ENCODE measurements at places on chromosomes 13 and 19.
A peak's percentile ranks its signal among the peaks of the same experiment; 100 is the strongest.

DNA sequence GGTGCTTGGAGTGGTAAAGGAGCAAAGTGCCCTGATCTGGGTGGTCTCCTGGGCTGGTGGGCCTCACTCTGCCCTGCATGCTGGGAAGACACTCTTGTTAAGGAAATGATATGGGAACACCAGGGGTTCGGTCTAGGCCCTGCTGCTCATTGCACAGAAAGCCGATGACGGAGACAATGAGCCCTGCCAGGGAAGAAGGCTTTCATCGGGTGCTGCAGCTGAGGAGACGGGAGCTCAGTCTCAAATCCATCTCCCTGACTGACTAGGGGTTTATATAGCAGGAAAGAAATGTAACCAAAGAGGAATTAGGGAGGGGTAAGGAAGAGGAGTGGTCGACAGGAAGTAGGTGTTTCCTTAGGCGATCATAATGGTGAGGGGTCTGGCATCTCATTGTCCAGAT lies 253.4 kb downstream of the TEX29 start:
- no peak for DNase-seq

- DNase-seq, result no peak
These were observed 2.6 kb downstream of the BBC3 start for GRCh38 chr19:47228168-47228936.

GRCh38 chr13:42750794-42751193 lies 30.6 kb upstream of the FAM216B start:
- DNase-seq, result no peak

DNA sequence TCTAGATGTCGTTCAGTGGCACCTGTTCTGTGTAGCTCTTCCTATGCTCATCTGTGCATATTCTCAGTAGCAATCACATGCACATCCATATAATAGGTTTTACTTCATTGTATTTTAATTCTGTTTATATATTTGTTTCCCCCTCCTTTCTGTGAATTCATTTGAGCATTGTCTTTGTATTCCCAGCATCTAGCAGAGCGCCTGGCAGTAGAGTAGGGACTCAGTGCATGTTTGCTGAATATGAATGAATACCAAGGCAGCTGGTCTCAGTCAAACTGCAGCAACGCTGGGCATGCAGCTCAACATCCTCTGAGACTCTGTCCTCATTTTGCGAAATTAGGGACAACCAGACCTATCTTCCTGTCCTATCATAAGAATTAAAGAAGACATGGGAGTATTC lies 330.1 kb downstream of the SPRY2 start:
- DNase-seq, result no peak

- no peak for DNase-seq
These were observed 79.6 kb downstream of the TEX26 start for GRCh38 chr13:31011901-31012654.

GRCh38 chr13:30866677-30867076 lies 39.4 kb upstream of the MEDAG start:
- no peak for DNase-seq

GRCh38 chr19:3857449-3858003 lies 11.3 kb downstream of the ZFR2 start:
- no peak for DNase-seq

DNA sequence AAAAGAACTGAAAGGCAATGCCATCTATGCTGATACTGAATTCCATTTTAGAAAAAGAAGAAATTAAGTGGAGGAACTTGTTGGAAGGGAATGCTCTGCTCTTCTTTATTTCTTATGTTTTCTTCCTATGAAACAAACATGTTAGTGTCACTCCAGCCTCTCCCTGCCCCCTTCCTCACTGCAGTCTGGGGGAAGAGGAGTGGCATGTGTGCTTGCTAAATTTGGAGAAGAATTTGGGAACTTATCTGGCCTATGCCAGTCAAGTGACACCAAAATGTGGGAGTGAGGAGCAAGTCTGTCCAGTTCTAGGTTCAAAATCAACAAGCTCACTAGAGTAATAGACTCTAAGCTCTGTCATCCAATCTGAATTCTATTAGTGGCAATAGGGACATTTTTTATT lies 214.6 kb downstream of the RBM26 start:
- no peak for DNase-seq

GRCh38 chr13:32001154-32001768 lies 30.3 kb upstream of the FRY start:
- DNase-seq, result peak; percentile 46

- peak; percentile 37 for DNase-seq
These were observed at the start of gene NAT14 for GRCh38 chr19:55484593-55485438. Gene NAT14, plus strand, starts transcription at chr19:55485188. Its CDS starts 521 bp downstream, at chr19:55485709.

DNA sequence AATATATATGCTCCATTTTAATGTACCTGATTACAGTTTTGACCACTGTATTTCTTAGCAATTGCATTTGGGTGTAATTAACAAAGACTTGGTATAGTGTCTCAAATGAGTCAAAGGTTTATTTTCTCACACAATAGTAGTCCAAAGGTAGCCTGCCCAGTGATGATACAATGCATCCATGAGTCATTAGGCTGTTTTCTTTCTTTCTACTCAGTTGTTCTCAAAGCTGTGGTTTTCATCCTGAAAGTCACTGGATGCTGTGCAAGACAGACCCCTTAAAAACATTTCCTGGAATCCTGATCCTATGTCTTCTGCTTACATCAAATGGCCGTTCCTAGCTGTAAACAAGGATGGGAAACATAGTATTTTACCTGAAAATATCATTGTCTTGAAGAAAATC lies 651.2 kb upstream of the MIR17HG start:
- DNase-seq, result peak; percentile 57

DNA sequence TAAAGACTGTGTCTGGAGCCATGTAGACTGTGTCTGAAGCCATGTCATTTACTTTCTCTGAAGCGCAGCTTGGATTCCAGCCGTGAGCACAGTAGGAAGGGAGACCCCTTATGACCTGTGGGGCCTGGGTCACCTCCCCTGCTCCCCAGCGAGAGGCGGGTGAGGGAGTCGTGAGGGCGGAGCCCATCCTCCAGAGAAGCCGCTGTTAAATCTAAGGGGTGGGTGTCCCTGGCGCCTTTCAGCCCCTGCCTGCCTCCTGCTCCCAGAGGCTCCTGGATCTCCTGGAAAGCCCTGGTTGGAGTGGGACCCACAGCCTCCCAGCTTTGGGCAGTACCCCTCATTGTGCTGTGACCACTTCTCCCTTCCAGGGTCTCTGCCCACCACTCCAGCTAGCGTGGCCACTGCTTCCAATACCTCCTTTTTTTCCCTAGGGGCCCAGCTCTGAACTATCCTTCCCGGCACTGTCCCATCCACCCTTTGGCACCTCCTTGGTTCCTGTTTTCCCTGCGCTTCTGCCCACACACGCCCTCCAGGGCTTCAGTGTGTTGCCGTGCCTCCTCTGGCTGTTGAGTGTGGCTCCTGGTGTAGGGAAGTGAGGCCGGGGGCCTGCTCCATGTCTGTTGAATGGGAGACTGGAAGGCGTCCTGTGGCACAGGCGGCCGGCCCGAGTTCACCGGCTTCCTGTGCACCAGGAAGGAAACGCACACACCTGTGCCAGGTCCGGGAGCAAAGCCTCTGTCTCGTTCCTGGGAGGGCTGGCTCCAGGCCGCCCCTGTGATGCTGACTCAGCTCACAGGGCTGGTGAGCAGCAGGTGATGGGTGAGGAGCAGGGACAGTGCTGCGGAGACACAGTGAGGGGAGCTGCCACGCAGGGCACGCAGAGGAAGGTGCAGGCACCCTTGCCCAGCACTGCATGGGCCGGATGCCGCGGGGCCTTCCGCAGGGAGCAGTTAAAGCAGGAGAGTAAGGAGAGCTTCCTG lies 29.4 kb downstream of the ATP4B start:
- no peak for DNase-seq

DNA sequence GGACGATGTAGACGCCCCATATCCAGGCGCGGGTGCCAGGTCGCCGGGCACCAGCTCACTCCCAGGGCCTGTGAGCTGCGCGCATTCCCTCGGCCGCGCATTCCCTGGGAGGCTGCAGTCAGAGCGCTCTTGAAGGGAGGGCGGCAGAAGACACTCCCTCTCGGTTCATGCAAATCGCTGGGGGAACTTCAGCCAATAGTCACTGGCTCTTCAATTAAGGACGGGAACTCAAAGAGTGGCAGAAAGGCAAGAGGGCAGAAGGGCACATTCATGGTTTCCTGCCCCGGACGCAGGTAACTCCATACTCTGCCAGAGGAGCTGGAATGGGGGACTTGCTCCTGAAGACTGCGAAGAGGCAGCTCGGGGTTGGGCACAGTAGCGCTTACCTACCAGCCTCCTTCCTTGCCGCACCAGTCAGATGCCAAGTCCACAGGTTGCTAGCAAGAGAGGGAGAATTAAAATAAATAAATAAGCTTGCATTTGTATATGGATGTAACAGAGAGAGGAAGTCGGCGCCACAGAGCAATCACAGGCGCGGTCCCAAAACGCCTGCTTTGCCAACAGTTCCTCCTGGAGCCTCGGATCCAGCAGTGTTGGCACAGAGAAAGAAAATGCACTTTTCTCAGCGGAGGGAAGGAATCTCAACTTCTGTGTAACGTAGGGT lies 459 bp downstream of the PCDH20 start:
- DNase-seq, result peak; percentile 78

GRCh38 chr19:46251416-46251815 lies 21.9 kb downstream of the IGFL1 start:
- DNase-seq, result no peak

- no peak for DNase-seq
These were observed 118.9 kb upstream of the UBL3 start for GRCh38 chr13:29969286-29969685.

GRCh38 chr13:95937714-95938320 lies 115.4 kb downstream of the UGGT2 start:
- no peak for DNase-seq

DNA sequence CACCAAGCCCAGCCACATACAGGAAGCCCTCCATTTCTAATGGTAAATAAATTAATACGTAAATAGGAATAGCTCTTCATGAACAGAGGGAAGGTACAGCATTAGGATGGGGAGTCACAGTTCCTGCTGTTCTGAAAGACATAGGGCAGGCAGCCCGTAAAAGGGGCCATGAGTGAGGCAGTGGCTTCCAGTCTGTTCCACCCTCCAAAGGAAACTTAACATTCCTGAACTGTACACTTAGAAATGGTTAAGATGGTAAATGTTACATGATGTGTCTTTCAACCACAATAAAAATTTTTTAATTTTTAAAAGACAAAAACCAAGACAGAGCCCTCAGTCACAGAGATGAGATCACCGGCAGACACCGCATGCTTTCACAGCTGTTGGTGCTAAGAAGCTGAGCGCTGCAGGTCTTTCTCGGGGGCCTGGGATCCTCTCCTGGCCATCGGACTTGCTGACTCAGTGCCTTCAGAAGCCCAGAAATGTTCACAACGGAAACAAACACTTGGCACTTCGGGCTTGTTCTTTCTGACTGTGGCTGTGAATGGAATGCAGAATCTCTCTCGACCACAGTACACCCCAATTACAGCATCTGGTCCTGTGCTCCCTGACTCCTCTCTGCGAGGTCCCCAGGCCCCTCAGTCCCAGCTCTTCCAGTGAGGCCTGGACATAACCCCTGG lies 36.4 kb downstream of the EPS15L1 start:
- peak; percentile 35 for DNase-seq

- DNase-seq, result no peak
These were observed 402.2 kb upstream of the ZNF507 start for GRCh38 chr19:31943191-31943661.

GRCh38 chr19:40650749-40651305 lies 39.6 kb downstream of the NUMBL start:
- DNase-seq, result no peak

DNA sequence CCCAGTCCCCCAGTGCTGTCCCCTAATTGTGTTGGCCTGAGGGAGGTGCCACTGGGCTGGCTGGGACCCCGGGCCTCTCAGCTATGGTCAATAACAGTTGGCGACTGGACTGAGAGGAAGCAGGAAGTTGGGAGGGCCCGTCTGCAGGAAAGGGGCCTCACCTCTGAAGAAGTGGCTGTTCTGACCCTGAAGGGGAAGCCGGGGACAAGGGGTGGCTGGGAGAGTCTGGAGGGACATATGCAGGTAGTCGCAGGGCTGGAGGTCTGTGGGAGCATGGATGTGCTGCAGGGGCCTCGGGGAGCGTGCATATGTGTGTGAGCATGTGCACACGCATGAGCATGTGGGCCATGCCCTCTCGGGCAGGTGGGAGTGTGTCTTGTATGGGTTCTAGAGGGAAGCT lies 5.9 kb downstream of the PKN1 start:
- no peak for DNase-seq

DNA sequence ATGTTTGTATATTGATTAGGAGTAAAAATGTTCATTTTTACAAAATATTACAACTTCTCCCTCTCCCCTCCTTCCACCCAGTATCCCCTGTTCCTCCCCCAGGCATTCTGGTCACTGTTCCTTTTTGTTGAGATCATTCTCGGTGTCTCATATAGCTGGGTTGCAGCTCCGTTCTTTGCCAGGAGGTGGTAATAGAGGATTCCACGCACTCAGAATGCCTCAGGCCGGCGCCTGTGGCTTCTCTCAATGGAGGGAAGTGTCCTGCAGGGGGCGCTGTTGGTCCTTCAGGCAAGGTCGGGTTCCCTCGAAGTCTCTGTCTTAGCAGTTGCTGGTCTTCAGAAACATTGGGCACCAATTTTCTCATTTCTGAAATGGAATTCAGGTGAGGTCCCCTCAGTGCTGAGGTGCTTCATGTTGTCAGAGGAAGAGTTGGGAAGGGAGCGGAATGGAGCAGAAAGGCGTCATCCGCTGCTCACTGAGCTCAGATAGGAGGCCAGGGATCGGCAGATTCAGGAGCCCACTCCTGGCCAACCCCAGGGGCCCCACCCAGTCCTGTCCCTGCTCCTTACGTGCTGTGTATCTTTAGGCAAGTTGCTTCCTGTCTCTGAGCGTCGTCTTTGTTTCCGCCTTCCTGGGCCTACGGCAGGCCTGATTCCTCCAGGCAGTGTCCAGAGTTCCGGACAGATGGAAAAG lies 10.3 kb upstream of the GARIN5A start:
- DNase-seq, result peak; percentile 2

- no peak for DNase-seq
These were observed 208.0 kb downstream of the LHFPL6 start for GRCh38 chr13:39394796-39395678.

- DNase-seq, result no peak
These were observed 4.0 kb upstream of the UBE2M start for GRCh38 chr19:58562122-58563033.

- no peak for DNase-seq
These were observed 192.7 kb upstream of the MIR17HG start for GRCh38 chr13:91154558-91155353.

All from kidney glomerular epithelial cell (primary cell).